ENCODE measurements at places on chromosomes 7 and 10.

DNA sequence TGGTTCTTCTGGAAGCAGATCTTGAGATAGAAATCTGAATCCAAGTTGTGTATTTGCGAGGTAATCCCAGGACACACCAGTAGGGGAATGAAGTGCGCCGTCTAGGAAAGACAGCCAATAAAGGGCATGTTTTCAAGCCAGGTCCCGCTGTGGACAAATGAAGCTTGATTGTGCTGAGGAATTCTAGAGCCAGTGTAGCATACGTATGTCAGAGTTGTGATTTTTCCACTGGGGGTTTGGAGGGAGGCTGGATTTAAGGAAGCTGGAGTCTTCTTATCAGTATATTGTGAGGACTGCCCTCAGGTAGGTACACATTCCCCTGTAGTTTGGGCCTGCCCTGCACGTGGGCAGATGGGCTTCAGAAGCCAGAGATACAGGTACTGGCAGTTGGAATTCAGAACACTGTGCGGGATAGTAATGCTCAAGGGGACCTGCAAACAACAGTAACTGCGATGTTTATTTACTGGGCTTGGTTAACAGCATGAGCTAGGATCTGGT is 50.9 kb downstream of the GALNT11 start:
- no peak for DNase-seq

DNA sequence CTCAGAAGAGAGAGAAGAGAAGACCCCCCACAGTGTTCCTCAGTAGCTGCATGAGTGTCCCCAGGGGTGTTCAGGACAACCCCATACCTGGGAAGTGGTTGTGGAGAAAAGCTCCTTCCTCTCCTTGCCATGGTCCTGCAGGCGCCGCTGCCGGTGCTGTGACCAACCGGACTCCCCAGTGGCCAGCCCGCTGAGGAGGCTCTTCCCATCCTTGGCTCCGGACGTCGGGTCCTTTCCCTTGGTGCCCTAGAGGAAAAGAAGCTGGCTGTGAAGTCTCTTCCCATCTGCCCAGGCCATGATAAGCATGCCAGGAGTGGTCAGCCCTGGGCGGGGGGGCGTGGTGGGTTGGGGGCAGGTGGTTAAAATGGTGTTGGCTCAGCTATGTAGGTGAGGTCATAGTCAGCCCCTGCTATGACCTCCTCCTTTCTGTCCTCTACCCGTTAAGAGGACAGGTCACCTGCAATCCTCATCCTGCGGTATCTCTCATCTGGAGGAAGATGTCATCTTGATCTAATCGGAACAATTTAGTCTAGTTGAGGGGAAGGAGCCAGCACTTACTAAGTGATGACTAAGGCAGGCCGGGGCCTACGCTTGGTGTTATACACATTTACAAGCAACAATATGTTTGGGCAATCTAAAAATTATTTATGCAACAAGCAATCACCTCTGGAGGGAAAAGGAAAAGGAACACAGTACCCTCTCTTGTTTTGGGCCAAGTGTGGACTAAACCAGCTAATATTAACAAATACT is 13.2 kb downstream of the WDR91 start:
- no peak for DNase-seq

DNA sequence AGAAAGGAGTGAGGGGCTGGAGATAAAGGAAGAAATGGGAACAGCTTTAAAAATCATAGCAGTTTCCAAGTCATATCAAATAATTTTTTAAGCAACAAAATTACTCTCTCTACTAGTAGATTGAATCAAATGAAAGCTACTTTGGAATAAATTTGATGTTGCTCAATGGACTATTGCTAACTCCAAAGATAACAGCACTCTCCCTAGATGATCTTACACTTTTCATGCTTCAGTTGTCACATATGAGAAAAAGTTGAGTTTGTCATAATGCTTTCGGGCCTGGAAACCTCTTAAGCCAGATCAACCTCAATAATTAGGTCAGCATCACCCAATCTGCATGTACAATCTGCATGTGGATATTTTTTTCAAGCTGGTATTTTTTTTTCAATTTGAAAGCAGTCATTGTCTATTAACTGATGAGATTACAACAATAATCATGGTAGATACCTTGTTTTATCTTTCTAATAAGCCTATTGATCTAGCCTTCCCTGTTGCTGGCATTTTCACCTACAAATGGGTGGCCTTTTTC is 31.3 kb downstream of the LIPJ start:
- DNase-seq, result no peak

DNA sequence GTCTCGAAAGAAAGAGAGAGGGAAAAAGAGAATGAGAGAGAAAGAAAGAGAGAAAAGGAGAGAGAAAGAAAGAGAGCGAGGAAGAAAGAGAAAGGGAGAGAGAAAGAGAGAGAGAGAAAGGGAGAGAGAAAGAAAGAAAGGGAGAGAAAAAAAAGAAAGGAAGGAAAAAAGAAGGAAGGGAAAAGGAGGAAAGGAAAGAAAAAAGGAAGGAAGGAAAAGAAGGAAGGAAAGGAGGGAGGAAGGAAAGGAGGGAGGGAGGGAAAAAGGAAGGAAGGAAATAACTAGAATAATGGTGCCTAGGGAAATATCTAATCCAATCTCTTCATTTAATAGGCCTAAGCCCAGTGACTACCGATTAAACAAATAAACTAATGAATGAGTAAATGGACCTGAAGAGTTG is 85.4 kb upstream of the LYZL1 start:
- DNase-seq, result no peak

DNA sequence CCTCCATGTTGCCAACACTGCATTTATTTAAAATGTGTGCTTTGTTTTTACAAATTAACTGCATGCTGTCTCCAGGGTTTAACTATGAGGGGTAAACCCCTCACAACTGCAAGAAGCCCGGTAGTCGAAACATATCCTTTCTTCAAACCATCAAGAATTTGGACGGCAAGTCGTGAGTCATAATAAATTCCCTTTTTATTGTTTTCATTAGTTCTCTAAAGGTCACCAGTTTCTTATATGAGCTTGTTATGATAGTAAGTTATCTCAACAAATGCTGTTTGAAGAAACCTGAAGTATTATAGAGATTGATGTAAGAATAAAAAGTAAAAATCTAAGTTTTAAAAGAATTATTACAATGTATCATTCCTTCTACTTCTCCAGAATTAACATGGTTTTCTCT is 12.2 kb upstream of the FIGNL1 start:
- DNase-seq, result no peak

- DNase-seq, result no peak
Observed at GRCh38 chr10:62463364-62463763, 89.2 kb downstream of the ZNF365 start.

DNA sequence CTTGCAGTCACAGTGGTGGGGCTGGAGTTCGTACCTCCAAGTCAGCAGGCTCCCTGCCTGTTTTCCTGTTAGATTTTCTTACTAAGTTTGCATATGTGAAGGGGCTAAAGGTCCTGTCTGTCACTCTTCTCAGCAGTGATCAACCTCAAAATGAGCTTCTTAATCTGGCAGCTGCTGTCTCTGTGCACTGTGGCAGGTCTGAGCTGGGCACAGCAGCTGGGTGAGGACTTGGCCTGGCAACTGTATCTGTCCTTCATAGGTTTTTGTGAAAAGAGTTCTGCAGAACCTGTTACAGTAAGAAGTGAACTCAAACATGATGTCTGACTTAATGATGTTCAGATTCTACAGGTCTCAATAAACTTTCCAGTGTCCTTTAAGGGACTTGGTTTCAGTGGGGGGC is 31.3 kb upstream of the GJD4 start:
- DNase-seq, result no peak

GRCh38 chr10:18610517-18610916 is 40.9 kb downstream of the NSUN6 start:
- DNase-seq, result no peak

GRCh38 chr10:102633287-102633686 is 11.0 kb upstream of the TRIM8 start:
- DNase-seq, result no peak

DNA sequence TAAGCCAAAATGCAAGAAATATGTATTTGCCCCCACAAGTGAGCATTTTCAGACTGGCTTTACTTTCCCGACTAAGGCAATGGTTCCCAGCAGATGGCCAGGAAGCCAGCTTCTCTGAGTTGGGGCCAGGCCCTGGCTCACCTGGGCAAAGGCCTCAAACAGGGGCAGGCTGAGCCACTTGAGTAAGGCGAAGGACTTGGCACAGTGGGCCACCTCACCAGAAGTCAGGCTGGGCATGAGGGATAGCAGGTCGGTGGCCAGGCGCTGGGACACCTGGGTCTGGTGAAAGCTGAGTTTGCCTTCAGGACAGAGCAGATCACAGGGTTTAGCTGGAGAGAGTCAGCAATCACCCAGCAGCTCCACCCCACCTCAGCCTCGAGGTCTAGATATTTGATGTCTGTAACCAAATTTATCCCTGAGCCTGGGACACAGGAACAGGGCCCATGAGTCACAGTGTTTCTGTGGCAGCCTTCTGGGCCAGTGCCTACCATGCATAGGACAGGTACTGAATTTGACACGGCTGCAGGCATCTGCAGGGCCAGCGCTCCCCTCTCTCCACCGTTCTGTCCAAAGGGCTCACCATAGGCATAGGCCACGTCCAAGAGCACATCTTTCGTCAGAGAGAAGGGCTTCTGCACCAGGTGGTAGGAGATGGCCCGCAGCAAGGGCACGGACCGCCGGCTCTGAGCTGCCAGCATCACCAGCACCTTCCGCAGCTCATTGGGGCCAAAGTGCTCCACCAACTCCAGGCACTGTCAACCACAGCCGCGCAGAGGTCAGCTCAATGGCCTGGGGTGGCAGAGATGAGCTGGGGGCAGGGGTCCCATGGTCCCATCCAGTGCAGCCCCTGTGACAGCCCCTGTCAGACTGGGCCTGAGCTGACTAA is 7.3 kb downstream of the TBRG4 start:
- DNase-seq, result no peak

DNA sequence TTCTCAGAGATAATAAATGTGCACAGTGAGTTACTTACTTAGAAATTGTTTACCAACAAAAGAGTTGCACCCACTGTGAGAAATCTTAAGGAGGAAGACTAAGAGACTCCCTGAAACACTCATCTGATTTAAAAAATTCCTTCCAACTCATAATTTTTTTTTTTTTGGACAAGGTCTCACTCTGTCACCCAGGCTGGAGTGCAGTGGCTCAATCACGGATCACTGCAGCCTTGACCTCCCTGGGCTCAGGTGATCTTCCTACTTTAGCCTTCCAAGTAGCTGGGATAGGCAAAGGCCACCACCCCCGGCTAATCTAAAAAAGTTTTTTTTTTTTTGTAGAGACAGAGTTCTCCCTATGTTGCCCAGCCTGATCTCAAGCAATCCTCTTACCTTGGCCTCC is 36.0 kb downstream of the MALSU1 start:
- no peak for DNase-seq

DNA sequence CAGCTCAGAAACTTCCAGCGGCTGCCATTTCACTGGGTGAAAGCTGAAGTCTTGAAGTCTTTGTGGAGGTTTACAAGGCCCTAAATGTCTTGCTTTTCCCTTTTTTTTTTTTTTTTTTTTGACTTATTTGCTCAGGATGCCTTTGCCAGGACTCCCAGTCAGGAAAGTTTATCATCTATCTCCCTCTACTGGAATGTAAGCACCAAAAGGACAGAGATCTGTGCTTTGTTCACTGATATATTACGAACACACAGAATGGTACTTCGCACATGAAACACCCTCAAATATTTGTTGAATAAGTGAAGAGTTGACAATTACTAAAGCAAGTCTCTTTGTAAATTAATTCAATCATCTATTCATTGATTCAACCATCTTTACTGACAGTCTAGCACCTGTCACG is 23.2 kb downstream of the ABCB4 start:
- no peak for DNase-seq

GRCh38 chr10:48556065-48556464 is 48.8 kb downstream of the ARHGAP22 start:
- no peak for DNase-seq

- DNase-seq, result no peak
Observed at GRCh38 chr7:136502162-136502561, 366.3 kb upstream of the CHRM2 start.

DNA sequence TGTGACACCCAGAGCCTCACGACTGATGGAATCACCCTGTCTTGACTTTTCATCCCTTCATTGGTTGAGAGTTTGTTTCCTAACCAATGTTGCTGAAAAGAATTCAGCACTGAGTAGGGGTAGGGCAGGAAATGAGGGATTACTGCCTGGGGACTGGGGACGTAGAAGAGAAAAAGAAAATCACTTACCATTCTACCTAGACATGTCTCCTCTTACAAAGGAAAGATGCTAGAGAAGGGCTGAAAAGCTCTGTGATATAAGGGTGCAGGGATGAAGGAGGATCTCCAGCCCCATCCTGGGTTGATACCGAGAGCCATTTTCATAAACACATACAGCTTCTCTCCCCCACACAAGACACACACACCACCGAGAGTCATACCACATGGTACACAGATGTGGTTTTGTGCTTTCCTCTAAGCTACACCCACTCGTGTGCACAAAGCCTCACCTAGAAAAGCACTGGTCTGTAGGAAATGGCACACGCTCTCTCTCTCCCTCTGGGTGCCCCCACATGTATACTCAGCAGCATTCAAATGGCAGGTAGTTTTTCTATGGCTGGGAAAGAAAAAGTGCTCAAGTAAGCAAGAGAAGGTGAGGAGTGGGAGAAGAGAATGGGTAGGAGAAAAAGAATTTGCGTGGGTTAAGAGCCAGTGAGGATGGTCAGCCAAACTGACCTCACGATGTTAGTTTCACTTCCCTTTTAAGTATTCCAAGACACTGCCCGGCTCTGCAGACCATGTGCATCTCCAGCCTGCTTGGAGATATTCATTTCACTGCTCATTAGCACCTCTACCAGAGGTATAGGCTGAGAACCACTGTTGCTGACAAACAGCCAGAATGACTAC is 85.8 kb downstream of the CALD1 start:
- no peak for DNase-seq

DNA sequence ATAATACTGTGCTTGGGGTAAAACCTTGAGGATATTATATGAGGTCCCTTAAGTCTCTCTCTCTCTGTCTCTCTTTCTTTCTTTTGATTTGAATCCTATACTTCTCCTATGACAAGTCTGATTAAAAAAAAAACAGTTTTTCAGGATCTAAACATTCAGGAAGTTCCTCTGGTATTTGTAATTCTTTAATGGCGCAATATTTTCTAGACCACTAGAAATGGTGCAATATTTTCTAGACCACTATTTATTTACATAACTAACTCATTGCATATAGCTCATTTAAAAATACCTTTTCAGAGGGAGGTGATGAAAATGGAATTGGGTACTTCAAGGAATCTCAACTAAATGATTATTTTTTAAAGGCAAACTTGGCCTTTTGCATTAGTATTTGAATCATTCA is 1235.3 kb downstream of the GATA3 start:
- no peak for DNase-seq

- no peak for DNase-seq
Observed at GRCh38 chr7:37945336-37945735, 24.9 kb downstream of the EPDR1 start.

DNA sequence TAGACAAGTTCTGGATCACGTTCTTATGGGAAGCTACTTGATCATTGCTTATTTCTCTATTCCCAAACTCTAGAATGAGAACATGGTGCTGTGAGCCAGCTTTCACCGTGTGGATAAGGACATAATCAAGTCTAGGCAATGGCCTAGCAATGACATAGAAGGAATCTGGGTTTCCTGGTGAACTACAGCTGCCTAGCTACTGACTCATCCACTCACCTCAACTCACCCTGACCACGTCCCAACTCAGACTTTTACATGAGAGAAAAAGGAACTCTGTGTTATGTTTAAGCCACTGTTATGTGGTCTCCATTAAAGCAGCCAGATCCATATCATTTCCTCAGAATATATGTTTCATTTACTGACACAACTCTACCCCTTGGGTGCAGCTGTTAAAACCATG is 18.8 kb upstream of the MET start:
- DNase-seq, result no peak

Data from stimulated activated CD8-positive, alpha-beta memory T cell treated with anti-CD3 and anti-CD28 coated beads, Interleukin-2, amount 100 ng/mL, for 48 hours (primary cell).